Ureter (tissue), 1 donor: ENCODE measurements at places on chromosomes 6 and 20. TPM values are rescaled to one million over a fixed set of nuclear protein-coding genes. Genes with fewer than 3 reads are reported as not detected.

The MUC21 gene
- total RNA-seq: not detected

The GPX5 gene
- total RNA-seq: not detected

- no peak for DNase-seq
Observed at GRCh38 chr6:137033828-137034227, 10.9 kb downstream of the IL20RA start.

- DNase-seq: peak; percentile 43
Observed at GRCh38 chr20:63101781-63102720, 95.3 kb upstream of the BHLHE23 start.

DNA sequence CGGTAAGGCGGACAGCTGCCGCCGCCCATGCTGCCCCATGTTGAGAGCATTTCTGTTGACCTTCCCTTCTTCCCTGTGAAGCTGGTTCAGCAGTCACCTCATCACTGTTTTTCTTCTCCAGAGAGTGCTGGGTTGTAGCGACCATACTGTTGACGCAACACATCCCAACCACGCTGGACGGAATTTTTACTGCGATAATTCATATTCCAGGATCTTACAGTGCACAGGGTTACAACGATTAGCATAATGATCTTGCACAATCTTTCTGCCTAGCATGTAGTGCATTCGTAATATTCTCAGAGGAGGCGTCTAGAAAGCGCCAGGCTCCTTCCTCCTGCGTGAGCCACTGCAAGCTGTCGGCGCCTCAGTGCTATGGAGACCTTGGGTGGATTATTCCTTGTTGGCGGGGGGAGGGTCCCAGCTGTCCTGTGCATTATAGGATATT is 137.0 kb downstream of the MTHFD1L start:
- DNase-seq: no peak

DNA sequence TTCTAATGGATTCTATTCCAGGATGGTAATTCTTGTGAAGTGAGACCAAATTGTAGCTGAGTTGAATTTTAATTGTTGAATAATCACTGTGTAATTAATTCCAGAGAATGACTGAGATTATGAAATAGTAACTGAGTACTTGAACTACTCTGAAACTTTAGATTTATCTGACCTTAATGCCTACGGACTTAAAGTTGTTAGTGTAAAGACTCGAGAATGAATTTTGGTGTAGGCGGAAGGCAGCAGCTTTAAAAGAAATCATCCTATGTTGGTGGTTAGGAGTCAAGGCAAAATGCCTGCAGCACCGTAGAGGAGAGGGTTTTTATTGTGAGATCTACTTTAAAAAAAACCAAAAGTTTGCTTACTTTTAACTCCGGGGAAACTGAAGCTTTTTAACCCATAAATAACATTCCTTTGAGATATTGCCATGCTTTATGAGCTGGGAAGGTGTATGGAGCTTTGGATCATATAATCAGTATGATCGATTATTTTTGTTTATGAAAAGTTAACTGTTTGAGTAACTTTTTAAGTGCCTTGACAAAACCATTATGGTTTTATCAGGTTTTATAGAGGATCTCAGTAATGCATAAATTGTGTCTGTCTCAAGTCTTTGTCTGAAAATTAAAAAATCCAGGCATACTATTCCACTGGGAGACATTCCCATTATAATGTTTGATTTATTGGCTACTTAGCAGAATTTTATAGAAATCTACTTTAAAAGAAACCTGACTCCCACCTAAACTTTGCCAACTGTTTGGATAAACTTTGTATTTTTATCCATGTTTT is 46.1 kb downstream of the MYO6 start:
- no peak for DNase-seq

The HSD17B8 gene
- 28.6 TPM for total RNA-seq

The KCNQ2 gene
- not detected for total RNA-seq

- DNase-seq: no peak
Observed at GRCh38 chr6:17165383-17165782, 63.5 kb downstream of the STMND1 start.

GRCh38 chr6:96246563-96246962 is 230.8 kb downstream of the FUT9 start:
- no peak for DNase-seq

The CENPB gene
- total RNA-seq: 84.1 TPM

The RHAG gene
- total RNA-seq: not detected

DNA sequence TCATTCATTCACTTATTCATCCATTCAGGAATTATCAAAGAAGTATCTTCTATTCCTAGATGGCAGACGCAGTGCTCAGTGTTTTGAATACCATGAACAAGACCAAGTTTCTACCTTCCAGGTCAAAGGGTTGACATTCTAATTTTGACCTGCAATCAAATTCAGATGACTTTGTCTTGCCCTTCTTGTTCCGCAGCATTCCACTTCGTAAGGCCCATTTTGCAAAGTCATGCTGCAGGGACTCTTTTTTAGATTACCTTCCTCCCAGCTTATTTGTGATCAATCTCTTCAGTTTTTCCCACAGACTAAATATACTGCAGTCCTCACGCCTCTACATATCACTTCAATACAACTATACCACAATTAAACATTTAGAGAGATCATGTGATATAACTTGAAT is 7.1 kb upstream of the TAAR1 start:
- DNase-seq: no peak

GRCh38 chr6:111950661-111951496 is 77.6 kb upstream of the FYN start:
- no peak for DNase-seq

The RIPOR3 gene
- total RNA-seq: 5.0 TPM

DNA sequence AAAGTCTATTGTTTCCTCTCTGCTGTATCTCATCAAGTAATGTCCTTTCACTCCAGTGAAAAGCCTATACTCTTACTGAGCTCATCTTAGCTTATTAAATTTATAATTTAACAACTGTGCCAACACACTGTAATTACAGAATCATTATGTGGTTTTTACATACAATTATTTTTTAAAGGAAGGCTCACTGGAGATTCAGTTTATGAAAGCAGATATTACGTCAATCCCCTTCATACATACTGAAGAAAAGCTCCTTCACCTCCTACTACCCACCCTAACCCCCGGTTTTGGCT is 28.1 kb downstream of the ARHGAP18 start:
- no peak for DNase-seq

The SNPH gene
- total RNA-seq: 6.0 TPM

- DNase-seq: peak; percentile 81
Observed at GRCh38 chr6:37630281-37630799, 67.3 kb downstream of the MDGA1 start.

DNA sequence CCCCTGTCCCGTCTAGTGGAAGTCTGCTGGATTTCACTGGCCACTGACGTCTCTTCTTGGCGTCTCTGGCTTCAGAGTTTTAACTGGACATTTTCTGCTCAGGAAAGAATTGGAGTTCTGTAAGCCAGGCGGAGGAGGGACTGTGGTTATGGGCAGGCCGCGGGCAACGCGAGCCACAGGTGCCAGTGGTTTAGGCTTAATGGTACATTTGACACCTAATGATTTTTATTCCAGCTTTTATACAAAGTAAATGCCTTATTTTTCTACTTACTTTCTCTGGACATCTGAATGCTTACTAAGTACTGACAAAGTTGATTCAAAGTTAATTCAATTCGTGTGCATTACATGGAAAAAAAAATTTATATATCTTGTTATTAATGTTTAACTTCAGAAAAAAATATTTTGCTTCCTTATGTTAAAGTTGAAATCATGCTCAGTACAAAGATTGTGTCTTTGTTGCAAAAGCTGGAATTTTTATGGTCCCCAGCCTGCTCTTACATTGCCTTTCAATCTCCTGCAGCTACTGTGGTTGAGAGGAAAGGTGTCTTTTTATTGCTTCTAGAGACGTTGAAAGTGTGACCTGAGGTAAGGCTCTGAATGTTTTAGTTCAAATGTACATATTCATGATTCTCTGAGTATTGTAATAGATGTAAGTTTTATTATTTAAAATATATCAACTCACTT is 231.0 kb downstream of the SMOC2 start:
- no peak for DNase-seq

The SLC17A2 gene
- not detected for total RNA-seq

DNA sequence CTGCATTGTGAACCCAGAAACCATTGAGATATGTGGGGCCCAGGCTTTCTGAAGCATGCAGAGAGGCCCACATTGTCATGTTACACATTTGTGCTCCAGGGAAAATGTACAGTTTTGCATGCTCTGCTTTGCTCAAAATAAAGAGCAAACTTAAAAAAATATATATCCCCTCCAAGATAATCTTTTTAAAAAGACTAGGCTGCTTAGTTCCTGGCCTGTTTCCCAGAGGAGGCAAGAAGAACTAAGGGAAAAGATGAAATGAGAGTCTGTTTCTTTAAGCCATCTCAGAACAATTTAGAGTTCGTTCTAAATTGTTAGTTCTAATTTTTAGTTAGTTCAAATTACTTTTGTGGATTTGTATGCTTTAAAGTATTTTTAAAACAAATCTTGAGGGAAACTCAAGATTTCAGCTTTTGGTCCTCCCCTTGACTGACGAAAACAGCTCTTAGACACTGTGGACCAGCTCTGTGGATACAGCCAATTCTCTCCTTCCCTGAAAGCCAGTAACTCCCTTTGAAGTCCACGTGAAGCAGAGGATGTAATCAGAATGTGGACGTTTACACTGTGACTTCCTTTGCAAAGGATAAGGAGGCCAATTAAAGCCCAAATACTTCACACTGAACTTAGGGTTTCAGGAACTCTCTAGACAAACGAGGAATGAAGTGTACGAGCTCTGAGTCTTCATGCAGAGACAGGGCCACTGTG is 84.7 kb downstream of the CD164 start:
- no peak for DNase-seq

DNA sequence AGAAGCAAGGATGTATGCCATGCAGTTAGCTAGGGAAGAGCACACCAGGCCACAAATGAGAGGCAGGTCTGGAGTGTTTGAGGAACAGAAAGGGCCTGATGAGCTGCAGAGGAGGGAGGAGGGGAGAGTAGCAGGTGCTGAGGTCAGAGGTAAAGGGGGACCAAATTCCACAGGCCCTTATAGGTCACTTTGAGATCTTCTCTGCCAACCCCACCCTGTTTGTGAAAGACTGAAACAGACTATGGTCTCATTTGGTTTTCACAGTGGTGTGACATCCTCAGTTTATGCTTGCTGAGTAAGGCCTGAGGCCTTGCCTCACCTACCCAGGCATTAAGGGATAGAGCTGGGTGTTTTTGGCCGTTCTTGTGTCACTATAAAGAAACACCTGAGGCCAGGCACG is 187.7 kb upstream of the MYLIP start:
- no peak for DNase-seq

- no peak for DNase-seq
Observed at GRCh38 chr20:29409833-29410805, 1847.3 kb upstream of the DEFB115 start.

The SCRT2 gene
- total RNA-seq: not detected
